ENCODE measurements at places on chromosomes 4 and X.

- DNase-seq, result no peak
Measured at GRCh38 chr4:79756140-79756895, 316.7 kb downstream of the ANTXR2 start.

DNA sequence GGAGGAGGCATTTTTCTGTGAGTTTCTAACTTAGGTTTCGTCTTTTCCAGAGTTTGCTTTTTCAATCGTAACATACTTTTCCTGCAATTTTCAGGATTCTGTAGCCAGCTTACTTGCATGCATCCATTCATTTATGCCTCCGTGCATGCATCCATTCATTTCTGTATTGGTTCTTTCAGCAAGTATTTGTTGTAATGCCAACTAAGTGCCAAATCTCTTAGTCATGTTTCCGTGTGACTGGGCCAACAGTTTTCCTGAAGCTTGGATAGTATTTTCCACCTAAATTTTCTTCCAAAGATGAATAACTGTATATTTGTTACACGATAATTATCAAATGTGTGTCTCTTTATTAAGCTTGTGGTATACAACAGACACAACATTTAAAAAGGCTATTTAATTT lies 41.5 kb downstream of the CBLL2 start:
- no peak for DNase-seq

DNA sequence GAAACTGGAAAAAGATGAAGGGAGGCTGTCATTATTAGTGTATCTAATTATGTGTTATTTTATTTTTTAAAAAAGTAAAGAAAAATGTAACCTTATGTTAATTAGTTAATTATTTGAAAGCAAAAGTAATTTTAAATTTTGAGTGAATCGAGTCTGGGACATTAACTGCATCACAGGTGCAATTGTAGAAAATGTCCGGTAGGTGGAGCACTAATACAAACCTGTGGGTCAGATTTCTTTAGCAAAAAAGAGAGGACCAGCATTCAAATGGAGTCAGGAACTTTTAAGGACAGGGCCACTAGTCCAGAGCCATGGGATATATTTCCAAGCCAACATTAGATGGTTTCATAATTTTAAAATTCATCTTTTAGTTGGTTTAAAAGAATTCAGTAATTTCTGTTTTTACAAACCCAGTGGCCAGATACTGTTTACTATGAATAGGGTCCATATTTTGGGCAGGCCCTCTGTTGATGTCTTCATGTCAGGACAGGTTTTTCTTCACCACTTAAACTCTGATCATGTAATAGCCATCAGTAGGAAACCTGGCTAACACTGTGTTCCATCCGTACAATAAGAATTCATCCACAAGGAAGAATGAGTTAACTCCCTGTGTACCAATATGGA lies 27.2 kb downstream of the BST1 start:
- DNase-seq, result no peak

DNA sequence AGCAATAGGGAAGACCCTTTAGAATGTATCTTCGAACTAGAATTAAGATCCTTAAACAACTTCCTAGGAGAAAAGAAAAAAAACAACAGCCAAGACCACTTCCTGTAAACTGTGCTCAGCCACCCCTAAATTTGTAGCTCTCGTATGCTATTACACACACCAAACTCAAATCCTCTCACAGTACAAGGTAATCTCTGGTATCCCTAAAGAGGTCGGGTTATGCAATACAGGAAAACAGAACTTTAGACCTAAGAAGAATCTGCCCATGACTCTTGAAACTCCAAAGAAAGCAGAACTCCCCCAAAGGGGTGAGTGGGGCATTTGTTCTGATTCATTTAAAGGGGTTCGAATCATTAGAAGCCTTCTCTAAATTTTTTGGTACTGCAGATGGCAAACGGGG lies 170.9 kb upstream of the CASK start:
- DNase-seq, result no peak

- DNase-seq, result no peak
Measured at GRCh38 chrX:28639451-28639850, 52.2 kb downstream of the IL1RAPL1 start.

- no peak for DNase-seq
Measured at GRCh38 chr4:71472946-71473345, 134.1 kb downstream of the SLC4A4 start.

DNA sequence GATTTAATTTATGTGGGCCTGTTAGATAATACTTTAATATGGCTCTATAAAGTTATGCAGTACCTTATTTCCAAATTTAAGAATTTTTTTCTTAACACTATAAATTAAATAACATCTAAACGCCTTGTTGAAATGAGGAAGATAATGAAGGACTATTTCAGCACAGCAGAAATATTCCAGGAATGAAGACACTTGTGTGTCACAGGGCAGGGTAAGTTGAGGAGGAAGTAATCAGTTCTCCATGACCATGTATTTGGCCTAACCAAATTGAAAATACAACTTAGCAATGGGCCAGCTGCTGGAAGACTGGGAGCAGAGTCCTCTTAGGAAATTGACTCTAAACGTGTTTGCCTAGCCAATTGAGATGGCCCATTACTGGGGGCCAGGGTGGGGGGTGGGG lies 16.9 kb downstream of the CXCL3 start:
- no peak for DNase-seq

- peak; percentile 92 for DNase-seq
Measured at GRCh38 chrX:153953342-153953830, 8.9 kb upstream of the RENBP start.

- no peak for DNase-seq
Measured at GRCh38 chr4:108030332-108030731, 40.6 kb downstream of the HADH start.

- DNase-seq, result no peak
Measured at GRCh38 chr4:185764876-185765275, 47.1 kb downstream of the SORBS2 start.

DNA sequence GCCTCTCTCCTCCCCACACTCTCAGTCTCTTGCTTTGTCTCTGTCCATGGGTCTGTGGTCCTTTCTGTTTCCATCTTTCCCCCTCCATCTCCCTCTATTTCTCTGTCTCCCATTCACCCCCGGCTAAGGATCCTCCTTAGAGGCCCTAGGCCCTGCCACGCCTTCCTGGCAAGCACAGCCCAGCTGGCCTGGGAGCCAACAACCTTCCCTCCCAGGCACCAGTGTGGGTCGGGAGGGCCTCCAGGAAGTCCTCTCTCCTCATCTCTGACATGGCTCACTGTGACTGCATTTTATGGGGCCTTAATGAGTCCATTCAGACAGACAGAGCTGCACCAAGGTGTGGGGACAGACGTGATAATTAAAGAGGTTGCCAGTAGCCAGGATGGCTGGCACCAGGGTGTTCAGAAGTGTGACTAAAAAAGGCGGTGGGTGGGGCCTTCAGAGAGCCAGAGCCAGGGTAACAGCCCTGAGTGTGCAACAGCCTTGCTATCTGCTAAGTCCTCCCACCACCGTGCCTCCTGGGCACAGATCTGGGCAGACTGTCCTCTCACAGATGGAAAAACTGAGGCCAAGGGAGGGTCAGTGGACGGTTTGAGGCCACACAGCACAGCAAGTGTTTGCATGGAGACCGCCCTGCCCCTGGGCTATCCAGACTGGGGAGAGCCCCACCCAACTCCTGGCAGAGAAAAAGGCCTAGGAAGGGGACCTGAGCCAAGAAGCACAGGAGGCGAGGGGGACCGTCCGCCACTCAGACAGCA lies 31.5 kb downstream of the BLOC1S4 start:
- DNase-seq, result no peak

GRCh38 chr4:40423735-40424134 lies 88.6 kb downstream of the CHRNA9 start:
- no peak for DNase-seq

DNA sequence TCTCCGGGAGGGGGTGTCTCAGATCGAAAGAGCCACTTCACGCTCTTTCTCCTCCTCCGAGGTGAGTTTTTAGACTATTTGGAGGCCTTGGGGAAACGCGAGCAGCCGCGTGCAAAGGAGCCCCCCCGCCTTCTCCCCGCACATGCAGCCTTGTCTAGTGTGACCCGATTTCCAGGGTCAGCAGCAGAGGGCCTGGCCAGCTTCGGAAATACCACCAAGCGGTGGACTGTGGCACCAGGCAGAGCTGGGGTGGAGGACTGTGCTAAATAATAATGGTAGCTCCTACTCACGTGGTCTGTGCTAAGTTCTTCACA lies 79.3 kb upstream of the BCOR start:
- no peak for DNase-seq

DNA sequence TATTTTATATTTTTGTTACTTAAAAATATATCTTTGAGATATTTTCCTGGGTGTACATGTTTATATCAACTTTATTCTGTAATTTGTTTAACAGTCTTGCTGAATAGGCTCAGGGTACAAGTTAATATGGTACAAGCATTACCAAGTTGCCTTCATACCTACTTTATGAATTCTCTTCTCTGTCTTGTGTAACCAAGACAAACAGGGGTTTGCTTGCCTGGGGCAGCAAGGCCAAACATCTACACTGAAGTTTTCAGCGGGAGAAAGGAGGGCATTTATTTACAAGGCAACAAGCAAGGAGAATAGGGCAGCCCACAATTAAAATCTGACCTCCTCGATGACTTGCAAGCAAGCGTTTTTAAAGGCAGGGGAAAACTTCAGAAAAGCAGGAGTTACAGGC lies 24.2 kb downstream of the PPP4R3C start:
- no peak for DNase-seq

DNA sequence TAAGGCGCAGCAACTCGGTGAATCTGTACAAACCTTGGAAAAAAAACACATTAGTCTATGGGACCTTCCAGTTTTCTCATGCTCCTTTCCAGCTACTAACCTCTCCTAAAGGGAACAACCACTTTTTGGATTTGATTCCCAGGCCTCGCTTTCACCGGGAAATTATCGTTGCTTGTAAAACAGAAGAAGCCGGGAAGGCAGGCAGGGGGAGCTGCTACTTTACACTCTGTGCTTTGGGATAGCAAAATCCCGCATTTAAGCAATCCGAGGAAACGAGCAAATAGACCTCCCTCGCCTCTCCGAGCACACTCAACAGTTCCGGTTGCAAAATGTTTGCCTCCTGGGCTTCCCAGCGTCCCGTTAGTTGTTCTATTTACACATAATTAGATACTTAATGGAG lies 1.2 kb downstream of the CD38 start:
- peak; percentile 51 for DNase-seq

DNA sequence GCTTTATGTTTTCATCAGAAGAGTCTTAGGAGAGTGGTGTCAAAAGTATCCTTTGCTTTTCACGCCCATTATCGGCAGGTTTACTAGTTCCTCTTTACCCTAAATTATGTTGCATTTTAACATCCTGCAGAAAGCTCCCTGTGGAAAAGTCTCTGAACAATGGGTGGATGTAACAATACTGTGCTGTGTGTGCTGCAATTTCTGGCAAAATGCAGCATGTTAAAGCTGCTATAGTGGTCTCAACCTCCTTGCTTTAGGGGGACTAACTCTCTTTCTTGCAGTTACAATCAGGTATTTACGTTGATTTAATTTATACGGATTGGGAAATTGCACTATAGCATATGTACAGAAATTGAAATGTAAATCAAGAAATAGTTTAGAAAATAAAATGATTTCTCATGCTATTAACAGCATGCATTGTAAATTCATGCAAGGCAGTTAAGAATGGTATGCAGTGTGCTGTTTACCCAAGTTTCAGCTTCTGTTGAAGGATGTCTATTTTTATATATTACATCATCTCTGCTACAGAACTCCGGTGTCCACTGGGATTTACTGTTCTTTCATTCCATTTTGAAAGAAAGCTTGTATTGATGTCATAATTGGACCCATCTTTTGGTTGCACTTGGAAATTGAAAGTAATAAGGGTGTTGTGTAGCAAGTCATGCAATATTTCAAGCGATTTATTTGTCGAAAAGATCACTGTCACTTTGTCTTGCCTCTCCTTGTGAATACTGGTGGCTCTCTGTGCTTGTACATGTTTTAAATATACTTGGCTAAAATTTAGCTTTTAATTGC lies 145.7 kb downstream of the RAPGEF2 start:
- DNase-seq, result no peak

DNA sequence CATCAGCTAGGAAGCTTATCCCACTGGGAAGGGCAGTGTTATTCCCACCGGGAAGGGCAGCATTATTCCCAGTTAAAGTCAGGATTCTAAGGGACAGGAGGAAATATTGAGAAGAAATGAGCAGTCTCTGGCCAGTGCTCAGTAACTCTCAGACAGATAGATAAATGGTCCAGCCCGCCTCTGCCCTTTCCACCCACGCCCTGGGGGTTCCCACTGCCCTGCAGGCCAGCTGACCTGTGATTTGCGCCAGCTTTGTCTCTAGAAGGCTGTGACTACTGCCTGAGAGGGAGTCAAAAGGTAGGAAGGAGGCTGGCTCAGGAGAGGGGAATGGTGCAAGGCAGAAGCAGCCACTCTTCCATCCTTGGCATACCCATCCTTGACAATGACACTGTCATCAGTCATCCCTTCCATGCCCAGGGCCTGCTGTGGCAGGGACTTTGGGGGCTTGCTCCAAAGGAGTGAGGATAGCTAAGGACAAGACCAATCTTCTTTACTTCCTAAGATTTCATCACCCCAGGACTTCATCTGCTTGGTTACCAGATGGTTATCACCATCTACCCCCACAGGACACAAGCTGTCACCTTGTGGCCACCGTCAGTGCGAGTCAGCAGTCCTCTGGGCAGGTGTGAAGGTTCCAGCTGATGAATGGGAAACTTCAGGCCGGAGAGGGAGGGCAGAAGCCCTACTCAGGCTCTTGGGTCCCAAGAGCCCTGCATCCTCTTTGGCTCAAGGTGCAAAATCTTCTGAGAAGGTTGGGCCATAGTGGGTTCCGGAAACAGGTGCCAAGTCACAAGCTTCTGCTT lies 49.5 kb downstream of the SEPSECS start:
- no peak for DNase-seq

GRCh38 chr4:46462733-46463132 lies 72.8 kb upstream of the GABRA2 start:
- DNase-seq, result no peak

DNA sequence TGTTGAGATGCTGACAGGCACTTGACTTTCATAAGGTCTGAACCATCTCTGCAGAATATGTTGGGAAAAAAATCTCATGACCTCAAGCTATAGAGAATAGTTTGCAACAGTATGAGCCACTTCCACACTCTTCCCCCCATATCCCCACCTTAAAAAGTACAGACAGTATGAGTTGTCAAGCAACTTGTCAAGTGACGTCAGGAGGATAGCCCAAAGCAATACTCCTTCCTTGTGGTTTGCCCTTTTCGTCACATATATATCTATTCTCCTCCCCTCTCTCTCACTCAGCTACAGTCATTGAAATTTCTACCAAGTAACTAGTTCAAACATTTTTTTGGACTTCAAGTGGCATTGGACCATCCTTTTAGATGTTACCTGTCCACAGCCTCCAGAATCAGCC lies 67.7 kb downstream of the MCF2 start:
- no peak for DNase-seq
